ENCODE measurements at places on chromosomes 4 and X. TPM values are rescaled to one million over a fixed set of nuclear protein-coding genes. Genes with fewer than 3 reads are reported as not detected.

The GBA3 gene
- not detected for total RNA-seq

GRCh38 chr4:19531906-19532848 lies 719.5 kb upstream of the SLIT2 start:
- no peak for DNase-seq
- no peaks in the 10 kb centered on the region for H3K36me3 ChIP-seq
- H3K27me3 ChIP-seq, result no peaks in the 10 kb centered on the region
- no peak overlapping the region for H3K27ac ChIP-seq

DNA sequence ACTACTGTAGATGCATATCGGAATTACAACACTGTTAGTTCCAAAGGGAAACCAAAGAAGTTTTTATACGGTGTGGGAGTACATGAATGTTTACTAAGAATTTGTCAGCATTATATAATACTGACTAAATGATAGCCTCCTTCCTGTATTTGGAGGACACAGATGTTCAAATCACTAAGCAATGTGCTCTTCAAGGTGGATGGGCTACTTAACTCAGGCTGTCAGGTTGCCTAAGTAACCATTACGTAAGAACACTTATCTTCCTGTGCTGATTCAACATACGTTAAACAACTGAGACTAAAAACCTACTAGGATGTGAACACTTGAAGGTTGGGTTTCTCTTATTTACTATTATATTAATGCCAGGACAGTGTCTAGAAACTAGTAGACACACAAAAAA lies 81.9 kb upstream of the HPGD start:
- H3K4me3 ChIP-seq, result no peak overlapping the region
- H3K27me3 ChIP-seq, result no peaks in the 10 kb centered on the region
- H3K27ac ChIP-seq, result no peak overlapping the region

The RAB9B gene
- total RNA-seq, result 0.51 TPM

The GAGE2A gene
- not detected for total RNA-seq

DNA sequence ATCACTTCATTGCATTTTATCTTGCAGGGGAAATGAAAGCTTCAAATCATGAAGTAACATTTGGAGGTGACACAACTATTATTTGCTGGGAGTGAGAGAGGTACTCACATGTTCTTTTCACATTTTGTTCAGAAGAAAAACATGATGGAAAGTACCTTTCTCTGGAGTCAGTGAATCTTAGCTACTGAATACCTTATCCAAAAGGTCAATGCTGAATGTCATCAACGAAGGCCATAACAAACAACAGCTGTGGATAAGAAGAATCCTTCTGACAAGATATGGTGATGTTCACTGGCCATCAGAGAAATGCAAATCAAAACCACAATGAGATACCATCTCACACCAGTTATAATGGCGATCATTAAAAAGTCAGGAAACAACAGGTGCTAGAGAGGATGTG lies 36.5 kb upstream of the NUDT10 start:
- no peak overlapping the region for H3K27ac ChIP-seq
- H3K27me3 ChIP-seq, result no peaks in the 10 kb centered on the region

GRCh38 chrX:118928151-118928550 lies 46.3 kb upstream of the LONRF3 start:
- H3K4me1 ChIP-seq, result no peaks in the 10 kb centered on the region
- no peak overlapping the region for H3K27ac ChIP-seq
- no peak overlapping the region for H3K4me3 ChIP-seq
- no peaks in the 10 kb centered on the region for H3K27me3 ChIP-seq
- no peaks in the 10 kb centered on the region for H3K36me3 ChIP-seq
- no peak for DNase-seq

DNA sequence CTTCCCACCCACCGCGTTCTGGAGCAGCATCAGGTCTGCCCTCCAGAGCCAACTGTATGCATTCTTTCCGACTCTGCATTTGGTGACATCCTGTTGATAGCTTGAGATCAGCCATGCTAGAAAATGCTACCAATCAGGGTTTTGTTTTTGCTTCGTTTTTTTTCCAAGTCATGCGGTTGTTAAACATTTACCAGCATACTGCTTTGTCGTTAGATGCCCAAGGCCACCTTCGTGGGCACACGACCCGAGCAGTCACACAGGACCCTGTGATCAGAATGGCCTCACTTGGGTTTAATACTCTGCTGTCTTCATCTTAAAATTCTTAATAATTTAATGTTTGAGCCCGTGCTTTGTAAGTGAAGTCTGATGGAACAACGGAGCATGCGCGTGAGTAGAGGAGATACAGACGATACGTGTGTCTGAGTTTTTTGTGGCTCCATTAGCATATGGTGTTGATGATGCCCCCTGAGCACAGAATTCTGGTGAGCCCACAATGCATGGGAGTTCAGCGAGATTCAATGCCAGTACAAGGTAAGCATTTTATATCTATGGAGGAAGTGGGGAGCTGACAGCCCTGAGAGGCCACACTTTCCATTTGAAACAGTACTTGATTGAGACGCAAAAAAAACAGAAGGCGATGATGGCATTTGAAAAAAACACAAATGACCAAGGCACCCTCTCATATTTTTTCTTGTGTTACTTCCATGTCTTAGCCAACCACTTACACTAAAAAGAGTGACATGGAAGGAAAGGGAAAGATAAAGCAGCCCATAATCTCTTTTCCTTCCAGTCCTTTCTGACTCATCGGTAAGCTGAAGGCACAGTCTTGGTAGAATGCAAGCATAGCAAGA lies 323.6 kb downstream of the BCOR start:
- H3K27ac ChIP-seq, result no peak overlapping the region
- no peak overlapping the region for H3K4me3 ChIP-seq
- H3K36me3 ChIP-seq, result no peaks in the 10 kb centered on the region
- H3K4me1 ChIP-seq, result peaks cover 8% of the 10 kb centered on the region

The LNX1 gene
- total RNA-seq, result not detected

The FAM184B gene
- 0.05 TPM for total RNA-seq
